ENCODE measurements at places on chromosomes 7 and 10.

DNA sequence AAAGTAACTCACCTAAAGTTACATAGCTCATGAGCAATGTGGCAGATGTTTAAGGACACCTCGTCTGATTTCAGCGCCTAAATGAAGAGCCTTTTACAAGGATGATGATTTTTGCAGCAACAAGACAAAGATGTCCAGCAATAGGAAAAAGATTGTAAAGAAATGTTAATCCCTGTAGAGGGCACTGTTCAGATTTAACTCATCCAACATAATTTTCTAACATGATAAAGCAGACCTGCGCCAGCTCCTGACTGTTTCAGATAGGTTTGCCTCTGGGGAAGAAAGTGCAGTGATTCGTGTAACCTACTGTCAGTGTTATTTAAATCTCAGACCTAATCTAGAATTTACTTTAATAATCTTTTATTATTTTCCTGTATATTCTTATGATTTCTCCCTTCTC, 595.2 kb downstream of the AUTS2 start:
- no peak for DNase-seq

- no peak for DNase-seq
Observed at GRCh38 chr10:60664859-60665258, 113.4 kb upstream of the CDK1 start.

DNA sequence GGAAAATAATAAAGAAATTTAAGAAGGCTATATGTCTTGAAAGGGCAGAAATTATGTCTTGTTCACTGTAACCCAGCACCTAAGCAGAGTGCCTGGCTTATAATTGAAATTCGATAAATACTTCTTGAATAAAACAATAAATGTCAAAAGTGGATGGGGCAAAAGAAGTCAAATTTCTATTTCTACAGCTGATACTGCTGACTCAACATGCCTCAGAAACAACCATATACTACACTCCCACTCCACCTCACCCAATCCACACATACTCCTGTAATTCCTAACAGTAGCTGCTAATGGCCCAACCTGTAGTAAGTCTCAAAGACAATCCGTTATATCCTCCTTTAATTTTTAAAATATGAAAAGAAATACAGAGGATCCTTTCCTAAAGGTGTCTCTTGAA, 48.1 kb upstream of the LRRN3 start:
- DNase-seq = no peak

DNA sequence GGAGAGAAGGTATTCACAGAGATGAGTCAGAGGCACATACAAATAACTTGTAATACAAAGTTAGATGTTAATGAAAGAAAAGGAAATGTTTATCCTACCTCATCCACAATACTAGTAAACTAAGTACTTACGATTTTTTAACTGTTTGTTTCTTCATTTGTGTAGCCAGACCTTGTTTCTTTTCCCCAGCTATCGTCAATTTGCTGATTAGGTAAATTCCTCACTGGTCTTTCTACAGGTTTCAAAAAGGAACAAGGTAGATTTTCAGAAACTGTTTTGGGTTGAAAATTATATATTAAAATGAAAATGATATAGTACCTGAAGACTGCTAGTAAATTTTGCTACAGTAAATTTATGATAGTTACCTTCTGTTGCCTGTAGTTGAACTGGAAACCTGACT, 56.6 kb downstream of the PON1 start:
- DNase-seq = no peak

DNA sequence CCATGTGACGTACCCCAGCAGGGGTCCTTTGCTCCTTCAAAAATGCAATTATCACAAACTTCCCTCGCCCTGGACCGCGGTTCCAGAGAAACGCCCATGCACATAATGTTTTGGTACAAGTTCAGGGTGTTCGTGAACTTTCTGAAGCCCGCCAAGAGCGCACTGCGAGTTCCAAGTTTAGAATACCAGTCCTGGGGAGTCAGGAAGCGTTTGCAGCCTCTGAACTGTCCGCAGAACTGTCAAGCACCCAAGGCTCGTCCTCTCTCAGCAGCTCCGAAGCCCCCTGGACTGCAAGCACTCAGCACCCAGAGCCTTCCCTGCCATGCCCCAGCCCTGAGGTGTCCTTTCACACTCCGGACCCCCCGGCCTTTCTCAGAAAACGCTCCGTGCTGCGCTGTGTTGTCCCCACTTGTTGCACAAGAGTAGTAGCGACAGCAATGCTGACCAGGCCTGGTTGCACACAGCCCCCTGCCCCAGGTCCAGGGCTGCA, 30.3 kb downstream of the CALML3 start:
- no peak for DNase-seq

- DNase-seq = no peak
Observed at GRCh38 chr10:30857803-30858202, 173.9 kb downstream of the ZNF438 start.

GRCh38 chr10:109964318-109964717, 41.0 kb upstream of the XPNPEP1 start:
- no peak for DNase-seq

DNA sequence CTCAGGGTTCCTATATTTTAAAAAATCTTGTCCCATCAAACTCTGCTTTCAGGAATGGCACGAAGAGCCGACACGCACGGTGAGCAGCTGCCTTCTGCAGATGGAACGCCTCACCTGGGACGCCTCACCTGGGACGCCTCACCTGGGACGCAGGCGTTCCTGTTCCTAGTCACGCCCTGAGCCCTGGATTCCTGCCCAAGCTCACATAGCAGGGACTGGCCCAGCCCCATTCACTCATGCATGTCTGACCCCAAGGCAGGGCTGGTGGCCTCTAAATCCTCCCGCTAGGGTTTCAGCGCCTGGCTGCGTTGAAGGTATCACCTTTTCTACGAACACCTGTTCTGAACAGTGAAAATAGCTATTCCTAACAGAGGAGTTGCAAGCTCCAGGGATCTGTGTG, 49.8 kb downstream of the CARD11 start:
- DNase-seq = no peak

GRCh38 chr10:90912174-90912573, 8.7 kb downstream of the ANKRD1 start:
- DNase-seq = no peak

DNA sequence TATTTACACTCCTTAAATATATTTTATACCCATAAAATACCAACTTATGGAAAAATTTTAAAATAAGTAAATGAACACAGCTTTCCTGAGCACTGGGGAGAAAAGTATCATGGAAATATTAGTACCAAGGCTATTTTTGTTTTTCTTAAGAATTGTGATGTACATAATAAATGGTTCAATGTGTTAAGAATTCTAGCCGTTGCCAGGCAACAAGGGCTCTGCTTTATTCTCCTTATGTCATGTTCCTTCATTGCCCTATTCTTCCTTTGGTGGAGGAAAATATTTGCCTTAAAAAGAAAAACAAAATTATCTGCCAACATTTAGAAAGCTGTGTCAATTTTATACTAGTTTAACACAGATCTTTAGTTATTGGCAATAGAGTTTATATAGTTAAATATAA, 2.6 kb upstream of the ZPBP start:
- no peak for DNase-seq

GRCh38 chr10:58003945-58004344, 263.7 kb downstream of the IPMK start:
- no peak for DNase-seq

DNA sequence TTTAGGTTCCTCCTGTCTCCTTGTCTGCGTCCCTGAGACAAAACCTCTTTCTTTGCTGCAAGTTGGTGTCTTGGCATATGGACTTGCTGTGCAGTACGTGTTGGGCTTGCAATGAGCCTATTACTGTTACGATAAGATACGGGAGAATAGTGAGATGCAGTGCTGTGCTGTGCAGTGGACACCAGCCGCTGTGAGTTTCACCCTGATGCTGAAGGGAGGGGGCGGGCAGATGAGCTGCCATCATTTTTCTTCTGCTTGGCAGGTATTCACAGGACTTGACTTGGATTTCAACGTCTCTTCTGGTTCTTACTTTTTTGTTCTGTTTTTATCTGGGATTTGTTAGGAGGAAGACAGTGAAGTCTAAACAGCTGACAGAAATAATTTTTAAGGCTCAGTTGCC, 257.1 kb upstream of the PITRM1 start:
- no peak for DNase-seq

DNA sequence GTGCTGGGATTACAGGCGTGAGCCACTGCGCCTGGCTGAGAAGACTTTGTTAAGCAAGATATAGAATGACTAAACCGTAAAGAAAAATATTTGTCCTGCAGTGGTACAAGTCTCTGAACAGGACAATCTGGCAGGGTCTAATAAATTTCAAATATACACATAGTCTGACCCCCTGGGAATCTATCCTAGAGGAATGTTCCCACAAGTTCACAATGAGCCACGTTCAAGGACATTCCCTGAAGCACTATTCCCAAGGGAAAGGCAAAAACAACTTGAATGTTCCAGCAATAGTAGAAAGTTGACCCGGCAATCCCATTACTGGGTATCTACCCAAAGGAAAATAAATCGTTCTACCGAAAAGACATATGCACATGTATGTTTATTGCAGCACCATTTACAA, 82.0 kb downstream of the HIP1 start:
- DNase-seq = no peak

- DNase-seq = no peak
Observed at GRCh38 chr7:106260136-106260561, 24.6 kb downstream of the NAMPT start.

- no peak for DNase-seq
Observed at GRCh38 chr10:77744245-77744644, 106.6 kb upstream of the KCNMA1 start.
